SK-MEL-5 (cell line): ENCODE measurements at places on chromosomes 6 and 20. TPM values are rescaled to one million over a fixed set of nuclear protein-coding genes. Genes with fewer than 3 reads are reported as not detected.

The IL20RA gene
- not detected in 2 replicates for total RNA-seq

The SF3B5 gene
- 99.2 and 119 TPM in 2 replicates for total RNA-seq

- DNase-seq: no peak
Measured at GRCh38 chr20:63463400-63464288, 8.8 kb downstream of the KCNQ2 start.

The KHDC3L gene
- not detected in 2 replicates for total RNA-seq

DNA sequence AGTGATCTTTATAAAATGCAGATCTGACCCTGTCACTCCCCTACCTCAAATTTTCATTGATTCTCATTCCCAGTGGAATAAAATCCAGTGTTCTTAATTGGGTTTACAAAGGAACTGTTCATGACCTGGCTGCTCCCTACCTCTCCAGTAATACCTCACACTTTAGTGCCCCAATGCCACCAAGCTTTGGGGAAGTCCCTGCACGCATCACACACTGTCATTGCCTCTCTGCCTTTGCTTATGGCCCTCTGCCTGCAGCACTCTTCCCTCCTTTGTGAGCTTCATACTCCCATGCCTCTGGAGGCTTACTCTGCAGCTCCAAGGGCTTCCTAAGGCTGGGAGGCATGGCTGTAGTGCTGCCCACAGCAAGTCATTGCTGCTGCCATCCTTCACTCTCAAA is 57.4 kb downstream of the TMC2 start:
- no peak for DNase-seq

DNA sequence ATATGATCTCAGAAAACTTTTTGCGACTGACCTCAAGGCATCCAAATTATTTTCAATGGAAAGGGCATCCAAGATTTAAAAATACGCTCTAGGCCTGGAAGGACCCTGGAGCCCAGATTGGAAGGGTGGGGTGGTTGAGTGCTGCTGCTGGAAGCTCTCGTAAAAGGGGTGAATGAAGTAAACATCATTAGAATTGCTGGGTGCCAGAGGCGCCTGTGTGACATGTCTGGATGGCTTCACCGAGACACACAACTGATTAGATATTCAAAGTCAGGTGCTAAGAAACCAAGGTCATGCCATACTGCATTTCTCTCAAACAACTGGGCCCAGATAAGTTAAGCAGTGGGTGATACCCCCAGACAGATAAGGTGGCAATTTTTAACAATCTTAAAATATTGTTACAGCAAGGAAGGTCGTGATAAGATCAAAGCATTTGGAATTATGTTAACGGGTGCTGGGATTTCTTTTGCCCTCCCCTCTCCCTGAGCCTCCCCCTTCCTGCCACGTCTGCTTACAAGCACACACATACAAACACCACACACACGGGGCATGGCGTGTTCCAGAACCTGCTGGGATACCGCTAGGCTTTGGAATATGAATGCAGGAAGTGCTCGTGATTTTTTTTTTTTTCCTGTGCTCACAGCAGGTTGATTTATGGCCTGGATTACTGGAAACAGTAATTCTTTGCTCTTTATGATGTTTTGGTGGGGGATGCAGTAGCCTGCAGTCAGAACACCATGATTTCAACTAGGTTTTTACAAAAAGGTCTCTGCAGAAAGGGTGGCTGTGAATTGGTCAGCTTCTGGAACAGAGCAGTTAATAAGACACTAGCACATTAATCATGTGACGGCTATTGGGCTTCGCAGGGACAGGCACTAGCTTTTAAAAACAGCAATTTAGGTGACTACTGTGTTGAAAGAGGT is 551.2 kb downstream of the QKI start:
- DNase-seq: no peak

The GPANK1 gene
- 17.8 and 18.5 TPM in 2 replicates for total RNA-seq

- peak; percentile 88 for DNase-seq
Measured at GRCh38 chr6:3748208-3749066, 3.1 kb downstream of the PXDC1 start.

DNA sequence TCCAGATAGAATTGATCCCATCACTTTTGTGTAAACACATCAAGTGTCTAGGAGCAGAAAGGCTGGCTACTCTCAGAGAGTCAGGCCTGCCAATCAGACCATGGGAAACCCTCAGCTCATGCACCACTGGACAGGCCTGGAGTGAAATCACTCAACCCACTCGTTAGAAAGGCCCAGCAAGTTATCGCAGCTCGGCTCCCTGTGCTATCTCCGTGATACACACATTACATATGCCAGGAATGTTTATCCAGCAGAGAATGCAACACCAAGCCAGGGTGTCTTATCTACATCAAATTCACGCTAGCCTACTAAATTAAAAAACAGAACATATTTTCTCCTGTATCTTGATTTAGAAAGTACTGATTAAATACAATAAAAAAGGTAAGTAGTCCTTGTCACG is 232.4 kb upstream of the FOXQ1 start:
- DNase-seq: no peak

DNA sequence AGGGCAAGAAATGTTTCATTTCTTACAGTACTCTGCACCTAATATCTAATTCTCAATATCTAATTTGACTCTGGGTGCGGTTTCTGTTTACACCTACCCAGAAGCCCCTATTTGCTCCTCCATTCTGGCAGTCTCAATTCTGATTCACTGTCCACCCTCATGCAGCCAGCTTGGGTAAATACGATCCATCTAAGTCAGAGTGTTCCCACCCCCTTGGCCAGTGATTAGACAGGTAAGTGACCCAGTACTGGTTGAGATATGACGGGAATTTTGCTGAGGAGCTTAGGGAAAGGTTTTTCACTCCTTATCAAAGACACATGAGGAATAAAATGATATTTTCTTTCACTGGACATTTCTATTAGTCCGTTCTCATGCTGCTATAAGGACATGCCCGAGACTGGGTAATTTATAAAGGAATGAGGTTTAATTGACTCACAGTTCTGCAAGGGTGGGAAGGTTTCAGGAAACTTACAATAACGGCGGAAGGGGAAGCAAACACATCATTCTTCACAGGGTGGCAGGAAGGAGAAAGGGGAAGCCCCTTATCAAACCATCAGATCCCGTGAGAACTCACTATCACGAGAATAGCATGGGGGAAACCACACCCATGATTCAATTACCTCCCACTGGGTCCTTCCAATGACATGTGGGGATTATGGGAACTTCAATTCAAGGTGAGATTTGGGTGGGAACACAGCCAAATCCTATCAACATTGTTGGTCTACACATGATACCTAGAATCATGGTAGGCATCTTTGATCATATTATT is 29.4 kb downstream of the GLO1 start:
- peak; percentile 21 for DNase-seq

The C6orf58 gene
- total RNA-seq: not detected in 2 replicates

GRCh38 chr6:36886950-36887618 is 1.3 kb downstream of the C6orf89 start:
- no peak for DNase-seq

- no peak for DNase-seq
Measured at GRCh38 chr6:43647613-43648012, 2.8 kb downstream of the RSPH9 start.

The THBD gene
- not detected in 2 replicates for total RNA-seq

DNA sequence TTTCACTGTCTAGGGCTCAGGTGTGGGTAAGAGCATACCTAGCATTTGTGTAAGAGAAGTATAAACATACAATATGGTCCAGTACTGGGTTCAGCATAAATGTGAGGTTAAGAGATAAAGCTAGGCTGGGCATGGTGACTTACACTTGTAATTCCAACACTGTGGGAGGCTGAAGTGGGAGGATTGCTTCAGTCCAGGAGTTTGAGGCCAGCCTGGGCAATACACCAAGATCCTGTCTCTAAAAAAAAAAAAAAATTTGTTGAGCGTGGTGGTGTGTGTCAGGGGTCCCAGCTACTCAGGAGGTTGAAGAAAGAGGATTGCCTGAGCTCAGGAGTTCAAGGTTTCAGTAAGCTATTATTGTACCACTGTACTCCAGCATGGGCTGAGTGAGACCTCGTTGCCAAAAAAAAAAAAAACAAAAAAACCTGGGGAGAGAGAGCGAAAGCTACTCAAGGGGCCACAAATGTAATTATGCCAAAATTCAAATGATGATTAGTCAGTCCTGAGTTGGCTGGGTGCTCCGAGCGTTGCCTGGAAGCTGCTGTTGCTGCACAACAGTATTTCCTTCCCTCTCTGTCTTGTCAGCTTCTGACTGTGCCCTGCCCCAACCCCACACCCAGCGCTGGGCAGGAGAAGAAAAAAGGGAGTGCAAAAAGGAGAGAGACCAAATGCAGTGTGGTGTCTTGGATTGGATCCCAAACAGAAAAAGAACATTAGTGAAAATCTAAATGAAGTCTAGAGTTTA is 24.0 kb downstream of the CMTR1 start:
- no peak for DNase-seq

DNA sequence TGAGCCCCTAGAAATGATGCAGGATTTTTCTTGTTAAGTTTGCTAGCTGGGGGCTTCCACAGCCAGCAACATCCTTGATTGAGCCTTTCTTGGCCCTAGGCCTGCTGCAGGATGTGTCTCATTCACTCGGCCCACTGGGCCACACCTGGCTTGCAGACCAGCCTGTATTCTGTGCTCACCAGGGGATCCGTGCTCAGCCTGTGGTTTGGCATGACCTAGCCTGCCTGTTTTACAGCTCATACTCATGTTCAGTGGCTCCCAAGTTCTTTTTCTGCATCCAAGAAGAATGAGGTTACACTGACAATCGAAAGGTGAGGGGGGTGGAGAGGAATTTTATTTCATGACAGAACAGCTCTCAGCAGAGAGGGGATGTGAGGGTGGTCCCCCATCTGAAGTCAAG is 263.4 kb downstream of the RIMS1 start:
- DNase-seq: no peak

The FAM83D gene
- total RNA-seq: 35.7 and 36.6 TPM in 2 replicates

DNA sequence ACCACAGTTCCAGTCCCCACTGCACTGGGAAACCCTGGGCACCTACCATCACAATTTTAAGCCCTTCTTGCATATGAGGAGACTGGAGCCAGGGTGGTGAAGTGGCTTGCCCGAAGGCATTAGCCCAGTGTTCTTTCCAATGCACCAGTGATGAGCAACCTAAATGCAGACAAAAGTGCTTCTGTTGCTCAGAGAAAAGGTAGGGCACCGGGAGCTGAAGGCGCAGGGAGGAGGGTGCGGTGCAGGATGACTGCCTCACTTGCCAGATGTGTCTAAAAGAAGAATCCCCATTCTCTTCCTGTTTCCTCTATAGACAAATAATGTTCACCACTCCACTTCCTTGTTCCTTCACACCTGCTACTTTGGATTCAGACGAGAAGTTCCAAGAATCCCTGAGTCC is 86.5 kb downstream of the QRSL1 start:
- DNase-seq: no peak

GRCh38 chr20:43736588-43737158 is 9.9 kb upstream of the GTSF1L start:
- DNase-seq: peak; percentile 17

The GGTLC1 gene
- not detected in 2 replicates for total RNA-seq

GRCh38 chr6:169851641-169852503 is 100.5 kb downstream of the ERMARD start:
- DNase-seq: no peak

DNA sequence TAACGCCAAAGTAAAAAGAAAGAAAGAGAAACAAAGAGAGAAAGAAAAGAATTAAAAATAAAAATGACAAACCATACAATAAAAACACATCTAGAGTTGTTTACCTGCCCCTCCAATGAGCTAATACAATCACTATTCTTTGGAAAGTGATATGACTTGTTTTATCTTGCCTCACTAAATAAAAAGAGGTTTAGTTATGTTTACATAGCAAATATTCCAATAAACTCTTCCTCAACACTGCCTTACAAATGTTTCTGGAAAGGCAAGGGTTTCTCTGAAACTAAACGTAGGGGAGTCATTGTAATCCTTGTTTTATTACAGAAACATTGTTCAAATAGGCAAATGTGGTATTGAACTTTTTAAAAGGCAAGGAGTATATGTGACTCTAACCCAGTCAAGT is 396.2 kb downstream of the EPM2A start:
- no peak for DNase-seq

GRCh38 chr20:35146299-35146919 is 727 bp downstream of the EDEM2 start:
- DNase-seq: peak; percentile 31

- DNase-seq: no peak
Measured at GRCh38 chr20:19589787-19590362, 168.2 kb upstream of the RIN2 start.

DNA sequence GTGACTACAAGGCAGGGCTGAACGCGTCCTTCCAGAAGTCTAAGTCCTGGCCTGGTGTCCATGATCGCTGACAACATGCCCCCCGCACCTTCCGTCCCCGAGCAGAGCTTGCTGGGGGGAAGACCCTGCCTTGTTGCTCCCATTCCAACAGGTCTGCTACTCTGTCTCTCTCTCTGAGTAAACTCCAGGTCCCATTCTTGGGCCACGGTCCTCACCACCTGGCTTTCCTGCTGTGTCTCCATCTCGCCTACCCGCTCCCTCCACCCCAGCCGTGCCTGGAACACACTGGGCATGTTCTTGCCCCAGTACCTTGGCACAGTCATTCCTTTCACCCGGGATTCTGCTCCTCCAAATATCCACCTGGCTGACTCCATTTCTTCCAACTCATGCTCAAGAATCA is 162.3 kb downstream of the BMP7 start:
- no peak for DNase-seq

The PTK6 gene
- 0.19 TPM in 1 of 2 replicates, not detected in the other for total RNA-seq

The XKR7 gene
- total RNA-seq: 0.03 and 0.11 TPM in 2 replicates

The CFAP206 gene
- 0.29 and 0.37 TPM in 2 replicates for total RNA-seq

The PKIB gene
- 1.0 and 1.4 TPM in 2 replicates for total RNA-seq

- no peak for DNase-seq
Measured at GRCh38 chr6:73657201-73657600, 3.4 kb upstream of the SLC17A5 start.

- no peak for DNase-seq
Measured at GRCh38 chr6:15892369-15892768, 229.5 kb upstream of the DTNBP1 start.

- no peak for DNase-seq
Measured at GRCh38 chr20:51712501-51713212, 55.5 kb downstream of the ATP9A start.

The TRIM31 gene
- not detected in 2 replicates for total RNA-seq

DNA sequence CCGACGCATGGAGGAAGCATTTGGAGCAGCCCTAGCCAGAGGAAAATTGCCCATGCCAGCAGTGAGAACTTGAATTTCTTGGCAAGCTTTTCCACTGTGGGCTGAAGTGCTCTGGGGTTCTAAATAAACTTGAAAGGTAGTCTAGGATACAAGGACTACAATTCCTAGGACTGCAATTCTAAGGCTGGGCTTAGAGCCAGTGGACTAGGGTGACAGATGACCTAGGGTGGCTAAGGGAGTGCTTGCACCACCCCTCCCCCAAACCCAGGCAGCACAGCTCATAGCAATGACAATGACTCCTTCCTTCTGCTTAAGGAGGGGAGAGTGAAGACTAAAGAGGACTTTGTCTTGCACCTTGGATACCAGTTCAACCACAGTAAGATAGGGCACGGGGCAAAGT is 122.3 kb downstream of the THBS2 start:
- DNase-seq: no peak

DNA sequence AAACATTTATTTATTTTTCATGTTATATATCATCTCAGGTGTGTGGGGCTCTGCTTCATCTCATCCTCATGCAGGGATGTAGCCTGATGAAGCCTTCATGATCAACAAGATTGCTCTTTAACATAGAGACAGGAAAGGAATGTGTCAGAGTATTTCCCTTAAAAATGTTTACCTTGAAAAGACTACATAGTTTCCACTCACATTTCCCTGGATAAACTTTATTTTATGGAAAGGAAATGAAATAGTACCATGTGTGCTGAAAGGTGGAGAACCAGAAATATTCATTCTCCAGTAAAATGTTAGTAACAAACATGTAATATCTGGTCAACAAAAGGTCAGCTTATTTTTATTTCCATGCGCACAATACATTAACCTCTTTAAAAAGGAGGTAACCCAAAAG is 155.8 kb downstream of the GRM1 start:
- no peak for DNase-seq

The C20orf141 gene
- 0.88 TPM in 1 of 2 replicates, not detected in the other for total RNA-seq
